ENCODE measurements at places on chromosomes 7 and 10.

GRCh38 chr10:103824281-103824680, 31.1 kb downstream of the SH3PXD2A start:
- no peak for DNase-seq

DNA sequence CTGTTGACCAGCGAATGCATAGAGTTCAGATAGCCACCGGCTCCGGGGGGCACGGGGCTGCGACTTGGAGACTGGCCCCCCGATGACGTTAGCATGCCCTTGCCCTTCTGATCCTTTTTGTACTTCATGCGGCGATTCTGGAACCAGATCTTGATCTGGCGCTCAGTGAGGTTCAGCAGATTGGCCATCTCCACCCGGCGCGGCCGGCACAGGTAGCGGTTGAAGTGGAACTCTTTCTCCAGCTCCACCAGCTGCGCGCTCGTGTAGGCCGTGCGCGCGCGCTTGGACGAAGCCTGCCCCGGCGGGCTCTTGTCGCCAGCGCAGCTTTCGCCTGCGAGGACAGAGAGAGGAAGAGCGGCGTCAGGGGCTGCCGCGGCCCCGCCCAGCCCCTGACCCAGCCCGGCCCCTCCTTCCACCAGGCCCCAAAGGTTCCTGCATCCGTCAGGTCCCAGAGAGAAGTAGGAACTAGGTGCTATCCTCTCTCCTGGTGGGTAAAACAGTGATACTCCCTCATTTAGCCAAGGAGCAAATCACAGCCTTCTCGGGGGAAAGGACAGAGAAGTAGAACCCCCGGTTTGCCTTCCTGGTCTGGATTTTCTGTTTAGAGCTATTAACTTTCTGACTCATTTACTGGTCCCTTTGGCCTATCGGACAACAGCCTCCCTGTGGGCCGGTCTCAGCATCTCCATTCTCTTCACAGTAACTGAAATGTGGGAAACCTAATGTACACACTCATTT, 6.1 kb upstream of the HOXA2 start:
- no peak for DNase-seq

GRCh38 chr7:80453699-80454340, 58.0 kb downstream of the GNAT3 start:
- peak; percentile 7 for DNase-seq

DNA sequence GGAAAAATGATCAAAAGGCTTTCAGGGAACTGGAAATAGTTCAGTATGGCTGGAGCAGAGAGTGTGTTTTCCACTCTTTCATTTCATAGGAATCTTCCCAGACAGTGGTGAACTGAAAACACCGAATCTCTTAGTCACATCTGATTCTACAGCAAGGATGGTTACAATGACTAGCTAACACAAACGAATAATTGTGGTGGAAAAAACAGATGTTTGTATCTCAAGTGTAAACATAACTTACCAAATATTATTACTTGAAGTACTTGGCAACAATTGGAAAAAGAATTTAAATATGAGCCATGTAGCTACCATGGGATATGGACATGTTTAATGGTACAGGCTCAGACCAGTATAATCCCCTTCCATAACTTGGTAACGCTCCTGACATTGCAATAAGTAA, 21.1 kb upstream of the BPGM start:
- no peak for DNase-seq

DNA sequence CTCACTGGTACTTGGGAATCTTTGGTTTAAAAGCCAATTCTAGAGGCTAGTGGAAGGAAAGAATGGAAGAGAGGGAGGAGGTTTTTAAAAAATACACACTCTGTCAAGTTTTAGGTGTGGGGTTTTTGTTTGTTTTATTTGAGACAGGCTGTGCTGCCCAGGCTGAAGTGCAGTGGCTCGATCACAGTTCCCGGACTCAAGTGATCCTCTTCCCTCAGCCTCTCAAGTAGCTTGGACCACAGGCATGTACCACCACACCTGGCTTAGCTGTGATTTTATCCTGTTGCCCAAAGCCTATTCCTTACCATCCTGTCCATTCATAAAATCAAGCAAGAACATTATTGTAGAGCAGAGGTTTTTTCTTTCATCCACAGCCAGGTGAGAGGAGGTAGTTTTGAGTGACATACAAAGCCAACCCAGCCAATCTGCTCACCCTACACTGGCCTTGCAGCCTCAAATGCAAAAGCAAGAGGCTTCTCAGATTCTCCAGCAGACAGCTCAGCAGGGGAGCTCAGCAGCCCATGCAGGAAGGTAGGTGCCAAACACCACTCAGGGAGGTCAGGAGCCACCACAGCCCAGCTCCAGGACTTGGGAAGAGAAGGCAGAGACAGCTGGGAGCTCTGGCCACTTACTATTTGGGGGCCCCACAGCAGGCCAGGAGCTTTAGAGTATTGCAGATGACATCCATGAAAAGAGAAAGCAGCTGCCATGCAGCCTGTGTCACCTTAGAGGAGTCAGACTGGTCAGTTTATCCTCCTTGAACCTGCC, 65.8 kb downstream of the TMEM209 start:
- no peak for DNase-seq
